ENCODE measurements at places on chromosomes 12 and 14. TPM values are rescaled to one million over a fixed set of nuclear protein-coding genes. Genes with fewer than 3 reads are reported as not detected.

GRCh38 chr12:93612776-93613175, 40.3 kb downstream of the SOCS2 start:
- no peak for DNase-seq

- DNase-seq: no peak
Observed at GRCh38 chr12:57539-57938, 9.0 kb upstream of the IQSEC3 start.

- no peak for DNase-seq
Observed at GRCh38 chr12:29053567-29053966, 95.5 kb upstream of the FAR2 start.

DNA sequence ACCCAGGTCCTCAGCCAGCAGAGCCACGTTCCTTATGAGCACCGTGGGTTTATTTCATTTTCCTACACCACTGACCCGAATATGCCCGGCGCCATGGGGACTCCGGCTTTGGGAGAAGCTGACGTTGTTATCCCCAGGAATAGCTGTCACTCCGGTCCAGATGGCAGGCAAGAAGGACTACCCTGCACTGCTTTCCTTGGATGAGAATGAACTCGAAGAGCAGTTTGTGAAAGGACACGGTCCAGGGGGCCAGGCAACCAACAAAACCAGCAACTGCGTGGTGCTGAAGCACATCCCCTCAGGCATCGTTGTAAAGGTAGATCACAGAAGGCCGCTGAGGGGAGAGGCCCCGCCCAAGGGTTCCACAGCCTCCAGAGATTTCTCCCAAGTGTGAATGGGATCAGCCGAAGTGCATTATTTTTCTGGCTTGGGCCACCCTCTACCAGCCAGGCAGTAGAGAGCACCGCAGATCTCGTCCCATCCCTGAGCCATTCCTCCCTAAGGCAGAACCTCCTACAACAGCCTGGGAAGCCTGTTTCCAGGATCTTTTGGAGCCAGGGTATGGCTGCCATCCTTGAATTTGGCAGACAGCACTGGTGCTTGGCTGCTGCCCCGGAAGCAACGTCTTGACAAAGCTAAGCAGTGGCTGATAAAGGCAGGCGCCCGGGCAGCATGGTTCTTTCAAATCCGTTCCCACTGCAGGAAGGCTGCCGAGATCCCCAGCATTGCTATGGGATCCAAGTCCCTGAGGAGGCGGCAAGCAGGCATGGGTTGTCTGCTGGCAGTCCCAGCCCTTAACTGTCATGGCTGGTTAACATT, 17.8 kb downstream of the CDK2AP1 start:
- DNase-seq: no peak

- DNase-seq: no peak
Observed at GRCh38 chr12:82438356-82438755, 80.0 kb downstream of the METTL25 start.

GRCh38 chr14:26993556-26993955, 395.7 kb upstream of the NOVA1 start:
- DNase-seq: no peak

GRCh38 chr12:43835656-43836474, at the start of gene TMEM117:
Gene TMEM117, plus strand, starts transcription at chr12:43836081.
- DNase-seq: peak; percentile 29

DNA sequence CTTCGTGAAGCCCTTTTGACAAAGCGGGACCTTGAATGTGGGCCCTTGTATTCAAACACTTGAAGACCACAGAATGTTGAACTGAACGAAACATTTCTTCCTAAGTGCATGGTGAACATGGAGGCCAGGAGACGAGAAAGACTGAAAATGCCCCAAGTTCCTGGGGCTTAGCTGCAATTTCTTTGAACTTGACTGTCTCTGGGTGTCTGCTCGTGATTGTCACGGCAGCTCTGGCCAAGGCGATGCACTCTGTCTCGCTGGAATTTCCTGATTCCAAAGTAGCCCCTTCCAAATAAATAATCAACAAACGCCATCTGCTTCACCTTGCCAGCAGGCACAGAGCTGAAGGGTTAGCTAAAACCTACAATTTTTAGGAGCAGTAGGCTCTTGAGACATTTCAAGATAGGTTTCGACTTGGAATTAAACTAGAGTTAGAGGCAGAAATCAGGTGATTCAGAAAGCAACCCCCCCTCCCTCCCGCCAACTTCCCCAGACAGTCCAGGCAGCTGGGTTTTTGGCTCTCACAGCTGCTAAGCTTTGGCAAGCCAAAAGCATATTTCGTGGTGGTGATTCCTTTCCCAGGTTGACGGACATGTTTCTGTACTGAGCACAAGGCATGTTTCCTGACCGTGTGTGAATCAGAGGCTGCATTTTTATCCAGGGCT, 13.5 kb upstream of the IRF2BPL start:
- no peak for DNase-seq

DNA sequence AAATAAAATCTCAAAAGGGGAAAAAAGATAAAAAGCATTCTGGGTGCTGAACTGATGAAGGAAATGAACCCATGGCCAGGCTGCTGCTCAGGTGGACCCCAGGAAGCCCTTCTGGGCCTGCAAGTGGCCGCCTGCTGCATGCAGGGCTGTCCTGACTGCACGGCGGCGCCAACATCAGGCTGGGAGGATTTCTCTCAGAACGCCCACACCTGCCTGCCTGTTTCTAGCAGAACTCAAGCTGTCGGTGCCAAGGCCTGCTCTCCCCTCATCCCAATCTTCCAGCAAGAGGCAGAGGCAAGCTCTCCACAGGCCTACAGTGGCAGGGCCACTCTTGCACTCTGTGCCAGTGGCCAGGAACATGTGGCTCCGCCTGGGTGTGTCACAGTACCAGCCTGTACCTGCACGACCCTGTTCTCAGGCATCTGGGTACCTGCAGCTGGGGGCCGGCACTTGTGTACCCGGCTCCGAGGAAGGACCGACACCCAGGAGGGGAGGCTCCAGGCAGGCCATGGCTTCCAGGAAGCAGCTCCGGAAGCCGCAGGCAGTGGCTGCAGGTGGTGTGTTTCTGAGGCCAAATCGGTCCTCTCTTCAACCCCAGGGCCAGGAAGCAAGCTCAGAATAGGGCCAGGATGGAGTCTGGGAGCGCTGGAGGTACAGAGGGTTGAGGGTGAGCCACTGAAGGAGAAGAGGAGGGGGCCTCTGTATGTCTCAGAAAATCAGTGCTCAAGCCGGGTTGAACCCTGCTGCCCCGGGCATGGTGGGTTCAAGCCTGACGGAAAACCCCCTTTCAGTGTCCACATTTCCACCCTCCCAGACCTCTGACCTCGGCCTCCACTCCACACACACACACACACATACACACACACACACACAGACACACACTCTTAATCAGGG, 2.5 kb upstream of the INF2 start:
- no peak for DNase-seq

- DNase-seq: peak; percentile 85
Observed at GRCh38 chr12:69900720-69901131, 75.7 kb downstream of the MYRFL start.

GRCh38 chr12:77382096-77382742, 316.9 kb upstream of the E2F7 start:
- no peak for DNase-seq

- DNase-seq: no peak
Observed at GRCh38 chr12:99983456-99984258, 1.1 kb downstream of the ANKS1B start.

- peak; percentile 77 for DNase-seq
Observed at GRCh38 chr14:103103461-103104388, 9.2 kb downstream of the EXOC3L4 start.

DNA sequence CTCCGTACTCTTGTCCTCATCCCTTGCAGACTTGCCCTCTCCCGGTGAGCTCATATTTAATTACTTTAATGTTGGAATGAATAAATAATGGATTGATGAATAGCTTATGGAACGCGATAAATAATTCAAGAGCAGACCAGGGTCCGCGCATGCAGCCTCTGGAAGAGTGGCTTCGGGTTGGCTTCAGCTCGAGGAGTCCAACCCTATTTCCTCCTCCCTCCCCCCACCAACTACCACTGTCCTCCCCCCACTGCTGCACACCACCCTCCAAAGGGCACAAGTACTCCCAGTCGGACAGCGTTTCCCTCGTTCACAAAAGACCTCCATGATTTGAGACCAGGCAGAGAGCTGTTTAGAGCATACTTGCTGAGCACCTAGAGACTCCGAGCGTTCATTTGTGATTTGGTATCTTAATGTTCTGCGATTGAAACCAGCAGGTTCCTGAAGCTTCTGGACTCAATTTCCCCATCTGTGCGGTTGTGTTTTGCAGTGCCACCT, 647 bp upstream of the SIX1 start:
- DNase-seq: no peak

DNA sequence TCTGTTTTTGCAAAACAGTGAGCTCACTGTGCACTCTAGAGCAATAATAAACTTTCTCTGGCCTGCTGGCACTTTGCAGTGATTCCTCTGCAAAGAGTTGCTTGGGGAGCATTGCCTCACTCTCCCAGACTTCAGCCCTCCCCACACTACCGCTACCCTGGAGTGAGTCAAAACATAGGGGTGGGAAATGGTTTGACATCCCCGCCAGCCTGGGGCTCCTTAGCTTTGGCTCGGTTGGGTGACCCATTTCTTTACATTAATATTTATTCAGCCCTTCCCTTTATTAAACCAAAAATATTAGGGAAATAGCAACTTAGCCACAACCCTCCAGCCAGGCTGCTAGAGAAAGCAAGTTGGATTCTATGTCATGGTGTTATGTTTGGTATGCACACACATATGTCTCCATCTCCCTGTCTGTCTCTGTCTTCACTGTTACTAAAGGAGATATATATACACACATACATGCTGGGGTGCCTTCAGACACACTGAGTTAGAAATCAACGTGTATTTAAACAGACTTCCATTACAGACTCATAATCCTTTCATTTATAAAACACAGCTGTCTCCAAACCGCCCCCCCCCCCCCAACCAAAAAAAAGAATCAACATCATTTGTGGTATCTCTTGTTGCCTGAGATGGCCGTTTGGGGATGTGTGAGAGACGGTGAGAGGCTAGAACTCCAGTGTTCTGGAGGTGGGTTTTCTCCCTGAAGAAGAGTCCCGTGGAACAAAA, 3.4 kb upstream of the IRF2BPL start:
- no peak for DNase-seq

GRCh38 chr12:123996581-123996980, 23.6 kb downstream of the ZNF664 start:
- no peak for DNase-seq

DNA sequence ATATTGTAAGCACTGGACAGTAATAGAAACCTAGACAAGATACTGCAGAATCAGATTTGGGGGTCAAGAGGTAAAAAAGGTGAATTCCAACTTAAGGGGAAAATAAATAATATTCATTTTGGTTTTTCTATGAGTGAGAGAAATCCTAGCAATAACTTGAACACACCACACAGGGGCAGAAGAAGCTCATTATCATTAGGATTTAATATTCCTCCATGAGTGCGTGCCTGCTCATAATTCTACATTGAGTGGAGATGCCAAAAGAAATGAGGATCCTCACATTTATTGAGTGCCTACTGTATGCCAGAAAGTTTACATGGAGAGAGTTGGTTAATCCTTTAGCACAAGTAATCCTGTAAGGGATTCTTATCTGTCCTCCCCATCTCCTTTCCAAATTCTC, 40.5 kb upstream of the C14orf132 start:
- DNase-seq: no peak

GRCh38 chr12:103547376-103547775, 39.7 kb upstream of the STAB2 start:
- DNase-seq: no peak

DNA sequence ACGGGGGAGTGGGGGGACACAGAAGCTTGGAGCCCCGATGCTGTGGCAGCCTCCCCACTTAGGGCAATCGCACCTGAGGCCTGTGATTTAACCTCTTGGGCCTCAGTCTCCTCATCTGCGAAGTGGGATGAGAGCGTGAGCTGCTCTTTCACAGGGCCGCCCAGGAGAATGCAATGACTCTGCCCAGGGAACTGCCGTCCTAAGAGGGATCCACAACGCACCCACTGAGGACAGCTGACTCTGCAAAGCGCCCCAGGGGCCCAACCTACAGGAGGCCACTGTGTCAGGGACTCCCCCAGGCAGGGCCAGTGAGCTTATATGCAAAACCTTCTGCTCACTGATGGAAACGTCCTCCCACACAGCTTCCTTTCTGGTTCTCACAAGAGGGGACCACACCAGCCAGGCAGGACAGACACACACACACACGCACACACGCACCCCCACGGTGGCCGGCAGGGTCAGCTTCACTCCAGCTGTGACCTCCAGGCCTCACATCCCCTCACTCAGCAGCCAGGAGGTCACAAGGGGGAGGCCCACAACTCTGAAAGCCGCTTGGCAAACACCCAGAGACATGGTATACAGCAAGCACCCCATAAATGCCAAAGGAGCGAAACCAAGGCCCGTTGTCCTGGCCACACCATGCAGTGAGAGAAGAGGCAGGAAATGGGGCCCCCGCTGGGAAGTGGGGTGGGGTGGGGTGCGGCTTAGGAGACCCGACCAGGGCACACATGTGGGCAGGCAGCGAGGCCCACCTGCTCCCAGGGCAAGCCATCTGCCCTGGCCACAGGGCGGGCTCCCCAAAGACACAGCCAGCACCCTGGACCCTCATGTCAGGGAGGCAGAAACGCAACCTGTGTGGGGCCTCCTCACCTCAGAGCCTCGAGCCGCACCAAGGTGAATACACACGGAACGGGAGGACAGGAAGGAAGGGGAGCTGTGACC, 73.3 kb downstream of the NCOR2 start:
- no peak for DNase-seq

DNA sequence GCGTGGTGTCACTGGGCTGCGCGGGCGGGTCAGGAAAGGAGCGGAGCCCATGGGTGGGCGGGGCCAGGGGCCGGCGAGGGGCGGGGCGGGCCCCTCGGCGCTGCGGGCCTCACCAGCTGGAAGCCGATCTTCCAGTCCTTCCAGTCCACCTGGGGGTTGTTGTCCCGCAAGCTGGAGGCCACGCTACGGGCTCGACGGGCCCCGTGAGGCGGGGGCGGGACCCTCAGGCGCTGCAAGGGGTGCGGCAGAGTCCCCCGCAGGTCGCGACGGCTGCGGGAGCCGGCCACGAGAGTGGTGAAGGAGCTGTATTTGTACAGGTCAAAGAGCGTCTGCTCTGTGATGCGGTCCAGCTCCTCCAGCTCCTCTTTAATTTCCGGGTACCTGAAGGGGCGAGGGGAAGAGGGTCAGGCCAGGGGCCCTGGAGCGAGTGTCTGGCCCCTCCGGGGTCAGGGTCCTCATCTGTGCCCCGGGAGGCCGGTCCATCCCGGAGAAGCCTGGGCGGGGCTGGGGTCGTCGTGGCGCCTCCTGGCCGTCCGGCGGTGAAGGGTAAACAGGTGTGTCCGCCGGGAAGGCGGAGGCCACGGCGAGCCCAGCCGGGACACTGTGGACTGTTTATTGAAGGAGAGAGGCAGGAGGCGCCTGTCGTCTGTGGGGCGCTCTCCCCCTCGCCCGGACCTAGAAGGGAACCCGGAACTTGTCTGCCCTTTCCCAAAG, 11.9 kb downstream of the SCNN1A start:
- DNase-seq: peak; percentile 83

- DNase-seq: peak; percentile 82
Observed at GRCh38 chr14:35814371-35815005, 5.4 kb upstream of the RALGAPA1 start.

GRCh38 chr12:69471667-69472385, 1.6 kb downstream of the FRS2 start:
- DNase-seq: no peak

- DNase-seq: no peak
Observed at GRCh38 chr14:24434676-24435075, 4.9 kb downstream of the KHNYN start.

The OR4E2 gene
- total RNA-seq: not detected

The FAIM2 gene
- total RNA-seq: not detected

The BDKRB1 gene
- not detected for total RNA-seq

The PDE6H gene
- not detected for total RNA-seq
